Naive thymus-derived CD4-positive, alpha-beta T cell (primary cell): ENCODE measurements at places on chromosomes 2 and 18. TPM values are rescaled to one million over a fixed set of nuclear protein-coding genes. Genes with fewer than 3 reads are reported as not detected.

Gene GKN2
- total RNA-seq: not detected

Gene ERMN
- total RNA-seq: 6.0 TPM

DNA sequence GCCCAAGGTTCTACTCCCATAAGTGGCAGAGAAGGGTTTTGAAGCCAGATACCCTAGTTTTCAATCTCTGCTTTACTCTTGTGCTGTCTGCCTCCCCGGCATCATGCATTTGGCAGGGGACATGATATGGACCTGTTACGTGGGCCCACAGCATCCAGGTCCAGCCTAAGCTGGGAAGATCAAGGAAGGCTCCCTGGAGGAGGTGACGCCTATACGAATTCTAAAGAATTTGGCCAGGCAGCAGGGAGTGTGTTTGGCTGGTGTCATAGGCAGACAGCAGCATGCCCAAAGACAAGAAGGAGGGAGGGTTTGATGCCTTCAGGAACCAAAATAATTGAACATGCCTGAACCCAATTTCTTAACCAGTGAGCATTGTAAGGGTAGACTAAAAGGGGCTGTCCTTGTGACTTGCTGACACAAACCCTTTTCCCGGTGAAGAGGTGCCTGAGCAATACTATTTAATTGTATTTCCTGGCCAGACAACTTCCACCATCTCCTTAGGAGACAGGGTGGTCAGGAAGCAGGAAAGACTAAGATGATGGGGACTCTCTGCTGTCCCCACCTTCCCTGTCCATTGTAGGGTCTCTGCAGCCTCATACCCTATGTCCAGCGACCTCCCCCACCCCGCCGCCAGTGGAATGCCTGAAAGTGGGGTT, 21.3 kb downstream of the NRP2 start:
- no peak for DNase-seq

GRCh38 chr2:201196803-201197202, 13.9 kb downstream of the CASP10 start:
- no peak for DNase-seq

DNA sequence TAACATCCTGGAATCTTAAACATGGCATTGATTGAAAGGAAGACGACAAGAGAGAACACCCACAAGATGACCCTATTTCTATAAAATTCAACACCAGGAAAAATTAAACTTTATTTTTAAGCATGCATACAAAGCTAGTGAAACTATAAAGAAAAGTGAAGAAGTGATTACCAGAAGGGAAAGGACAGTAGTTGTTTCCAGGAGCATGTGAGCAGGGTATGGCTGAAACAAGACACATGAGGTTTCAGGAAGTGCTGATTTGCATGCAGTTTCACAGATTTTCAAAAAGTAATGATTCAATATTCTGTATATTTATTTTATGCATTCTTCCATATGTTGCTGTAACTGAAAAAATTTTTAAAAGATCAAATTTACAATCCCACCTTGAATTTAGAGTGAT, 24.6 kb upstream of the DAW1 start:
- no peak for DNase-seq

GRCh38 chr2:96267159-96267971, 1.3 kb downstream of the CIAO1 start:
- peak; percentile 44 for DNase-seq

DNA sequence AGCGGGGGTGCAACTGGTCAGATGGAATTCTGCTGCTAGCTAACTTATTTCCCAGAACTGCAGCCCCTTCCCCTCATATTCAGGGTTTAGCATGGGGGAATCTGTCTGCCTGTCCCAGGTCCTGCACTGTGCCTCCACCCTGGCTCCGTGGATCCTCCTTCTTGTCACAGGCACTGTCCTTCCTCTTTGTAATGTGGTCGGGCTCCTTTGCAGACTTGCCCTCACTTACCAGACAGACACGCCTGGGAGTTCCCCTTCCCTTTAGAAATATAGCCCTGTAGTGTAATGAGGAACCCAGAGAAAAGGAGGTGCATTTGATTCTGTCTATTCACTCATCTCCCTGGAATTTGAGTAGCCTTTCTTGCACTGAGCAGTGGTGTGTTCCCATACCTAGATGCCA, 108.7 kb downstream of the TRIM43 start:
- no peak for DNase-seq
